ENCODE measurements at places on chromosomes 1 and 21. TPM values are rescaled to one million over a fixed set of nuclear protein-coding genes. Genes with fewer than 3 reads are reported as not detected.

RPS8 gene
- polyA plus RNA-seq: 523 TPM

MATN1 gene
- polyA plus RNA-seq: not detected

MEX3A gene
- not detected for polyA plus RNA-seq

OR2AK2 gene
- polyA plus RNA-seq: not detected

GPN2 gene
- polyA plus RNA-seq: 8.5 TPM

TSNAX gene
- polyA plus RNA-seq: 103 TPM
